Ovary (tissue), 10 donors: ENCODE measurements at places on chromosomes 3 and 15. TPM values are rescaled to one million over a fixed set of nuclear protein-coding genes. Genes with fewer than 3 reads are reported as not detected.

DNA sequence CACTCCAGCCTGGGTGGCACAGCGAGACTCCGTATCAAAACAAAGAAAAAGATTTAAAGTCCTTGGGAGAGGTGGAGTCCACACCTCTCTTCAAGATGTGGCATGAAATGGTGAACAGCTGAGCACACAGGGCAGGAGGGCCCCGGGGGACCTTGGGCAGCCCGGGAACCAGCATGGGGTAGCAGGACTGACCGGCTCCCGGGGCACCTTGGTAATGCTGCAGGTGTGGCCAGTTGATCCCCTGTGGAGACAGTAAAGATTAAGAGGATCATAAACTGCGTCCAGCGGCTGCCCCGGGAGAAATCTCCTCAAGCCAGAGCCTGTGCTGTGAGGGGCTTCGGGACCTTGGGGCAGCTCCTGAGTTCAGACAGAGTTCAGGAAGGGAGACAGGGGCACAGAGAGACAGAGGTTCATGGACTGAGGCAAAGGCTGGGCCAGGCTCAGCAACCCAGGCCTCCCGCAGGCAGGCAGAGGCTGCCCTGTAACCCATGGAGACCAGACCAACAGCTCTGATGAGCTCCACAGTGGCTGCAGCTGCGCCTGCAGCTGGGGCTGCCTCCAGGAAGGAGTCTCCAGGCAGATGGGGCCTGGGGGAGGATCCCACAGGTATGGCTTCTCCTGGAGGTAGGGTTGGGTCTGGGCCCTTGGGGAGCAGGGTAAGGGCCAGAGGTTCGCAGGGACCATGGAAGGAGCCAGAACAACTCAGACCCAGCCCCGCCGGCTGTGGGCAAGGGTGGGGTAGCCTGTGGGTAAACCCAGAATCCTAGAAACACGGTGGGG is at the start of gene NR2E3:
TSS of gene NR2E3 (plus strand) at position 299 of the 780 bp plus-strand sequence. CDS start at position 489, 190 bp downstream.
- DNase-seq, result no peak

The ZNF619 gene
- 6.6 TPM for total RNA-seq

The CCDC9B gene
- total RNA-seq, result 12.7 TPM

- DNase-seq, result no peak
These were observed 372.1 kb upstream of the ARHGEF26 start for GRCh38 chr3:153749070-153749610.

The MYH15 gene
- total RNA-seq, result not detected

The ATP13A3 gene
- 52.4 TPM for total RNA-seq

The ALDH1A2 gene
- total RNA-seq, result 10.3 TPM

GRCh38 chr15:88394553-88395145 is 72.5 kb downstream of the MRPL46 start:
- no peak for DNase-seq

DNA sequence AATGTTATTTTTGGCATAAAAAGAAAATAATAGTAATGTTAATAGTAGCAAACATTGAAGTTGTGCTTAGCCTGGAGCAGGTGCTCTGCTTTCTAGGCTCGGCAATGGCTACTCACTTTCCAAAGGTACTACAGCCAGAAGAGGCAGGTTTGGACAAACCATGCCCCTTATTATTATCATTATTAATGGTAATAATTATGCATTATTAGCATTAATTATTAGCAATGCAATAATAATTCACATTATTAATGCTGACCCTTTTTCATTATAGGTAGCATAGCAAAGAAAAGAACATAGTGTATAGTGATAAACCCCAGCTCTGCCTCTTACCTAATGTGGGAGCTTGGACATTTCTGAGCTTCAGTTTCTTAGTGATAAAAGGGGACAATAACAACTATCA is 171.4 kb downstream of the EDEM1 start:
- DNase-seq, result no peak

The TRH gene
- 2.5 TPM for total RNA-seq

GRCh38 chr3:194103983-194104751 is 31.8 kb upstream of the HES1 start:
- no peak for DNase-seq
